ENCODE measurements at places on chromosomes 1 and 21.
A peak's percentile ranks its signal among the peaks of the same experiment; 100 is the strongest.

GRCh38 chr1:65825741-65826140, 33.0 kb downstream of the PDE4B start:
- no peak for DNase-seq

DNA sequence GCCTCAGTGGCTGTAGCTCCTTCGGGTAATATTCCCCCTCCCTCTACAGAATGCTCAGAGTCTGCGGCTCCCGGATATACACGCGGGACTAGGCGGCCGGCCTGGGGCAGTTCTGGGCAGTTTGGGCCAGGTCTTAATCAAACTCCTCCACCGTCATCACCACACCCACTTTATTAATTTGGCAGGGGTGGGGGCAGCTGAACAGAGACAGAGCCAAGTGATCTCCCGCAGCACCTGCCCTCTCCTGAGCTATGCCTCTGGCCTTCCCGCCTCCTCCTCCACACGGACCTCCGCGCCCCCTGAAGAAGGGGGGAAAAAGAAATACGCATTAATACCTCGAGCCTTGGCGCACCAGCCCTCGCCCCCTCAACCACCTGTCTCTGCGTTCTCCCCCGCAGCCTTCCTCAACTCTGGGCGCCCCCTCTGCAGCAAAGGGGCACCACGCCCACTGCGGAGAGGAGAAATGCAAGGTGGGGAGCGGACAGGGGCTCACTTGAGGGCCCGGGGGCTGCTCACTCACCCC, 42.6 kb downstream of the CD34 start:
- DNase-seq, result no peak

DNA sequence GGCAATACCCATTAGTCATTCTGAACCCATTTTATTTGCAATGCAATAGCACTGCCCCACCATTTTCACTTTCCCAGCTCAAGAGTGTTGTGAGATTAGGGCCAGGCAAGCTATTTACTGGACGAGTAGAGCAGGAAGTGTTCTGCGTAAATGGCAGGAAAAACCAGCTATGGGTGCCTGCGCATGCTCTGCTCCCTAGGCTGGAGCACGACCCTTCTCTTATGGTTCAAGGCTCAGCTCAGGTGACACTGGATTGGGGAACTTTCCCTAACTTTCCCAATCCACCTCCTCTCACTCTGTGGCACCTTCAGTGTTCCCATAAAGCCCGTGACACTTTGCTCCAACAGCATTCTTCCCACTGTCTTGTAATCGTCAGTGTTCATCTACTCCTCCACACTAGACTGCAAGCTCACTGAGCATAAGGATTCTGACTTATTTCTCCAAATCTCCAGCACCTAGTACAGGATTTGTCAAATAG, 3.6 kb upstream of the MAN1A2 start:
- no peak for DNase-seq

GRCh38 chr1:176501599-176501998, 38.6 kb downstream of the PAPPA2 start:
- DNase-seq, result no peak

DNA sequence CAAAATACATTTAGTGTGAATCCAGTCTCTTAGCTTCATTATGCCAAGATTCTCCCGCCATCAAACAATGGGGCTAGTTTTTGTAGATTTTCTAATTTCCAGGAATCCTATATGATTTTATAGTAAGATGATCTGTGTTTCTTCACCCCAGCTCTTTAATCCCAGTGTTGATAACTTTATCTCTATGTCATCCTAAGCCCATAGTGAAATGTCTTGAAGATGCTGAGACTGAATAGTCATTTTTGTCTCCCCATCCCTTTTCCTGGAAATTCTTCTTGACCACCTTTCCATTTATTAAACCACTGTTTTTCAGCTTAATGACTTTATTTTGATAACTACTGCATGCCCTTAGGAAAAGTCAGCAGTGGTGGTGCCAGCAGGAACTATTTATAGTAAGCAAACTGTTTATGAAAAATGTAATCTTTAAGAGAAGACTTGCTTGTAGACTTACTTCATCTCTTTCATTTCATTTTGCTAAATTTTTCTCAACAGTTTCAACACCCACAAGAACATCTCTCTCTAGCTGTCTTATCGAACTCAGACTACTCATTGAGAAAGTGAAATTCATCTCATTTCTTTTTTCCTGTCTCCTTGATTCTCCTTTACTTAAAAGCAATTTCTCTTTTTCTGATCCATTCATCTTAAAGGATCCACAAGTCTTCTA, 116.6 kb downstream of the NTMT2 start:
- DNase-seq, result no peak

GRCh38 chr1:66733348-66734017, 18.8 kb upstream of the DYNLT5 start:
- no peak for DNase-seq

GRCh38 chr1:35706846-35707600, 11.7 kb downstream of the C1orf216 start:
- DNase-seq, result peak; percentile 20

DNA sequence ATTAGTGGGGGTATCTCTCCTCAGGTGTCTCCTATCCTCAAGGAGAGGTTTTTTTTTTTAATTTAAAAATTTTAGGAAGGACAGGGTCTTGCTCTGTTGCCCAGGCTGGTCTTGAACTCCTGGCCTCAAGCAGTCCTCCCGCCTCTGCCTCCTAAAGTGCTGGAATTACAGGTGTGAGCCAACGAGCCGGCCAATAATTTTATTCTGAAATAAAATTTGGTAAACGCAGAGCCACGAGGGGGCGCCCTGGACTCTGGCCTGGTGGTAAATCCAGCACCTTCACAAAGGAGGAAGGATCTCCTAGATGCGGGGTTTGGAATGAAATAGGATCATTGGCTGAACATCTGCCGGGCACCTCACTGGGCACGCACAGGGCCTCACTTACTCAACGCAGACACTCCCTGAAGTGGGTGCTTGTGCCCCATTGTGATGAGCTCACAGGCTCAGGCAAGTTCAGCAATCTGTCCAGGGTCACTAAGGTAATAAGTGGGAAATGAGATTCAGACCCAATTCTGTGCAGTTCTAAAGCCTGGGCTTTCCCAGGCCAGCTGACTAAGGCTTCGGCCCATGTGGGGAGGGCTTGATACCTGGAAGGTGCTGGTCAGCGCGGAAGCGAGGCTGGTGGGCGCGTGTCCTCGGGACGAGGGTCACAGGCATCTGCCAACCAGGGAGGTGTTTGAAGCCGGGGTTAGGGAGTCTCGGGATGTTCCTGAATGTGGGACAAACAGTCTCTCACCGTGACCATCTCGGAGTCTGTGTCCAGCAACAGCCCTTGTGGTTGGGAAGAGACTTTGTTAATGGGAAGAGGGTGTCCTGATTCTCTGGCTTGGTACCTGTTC, 32.7 kb upstream of the ETV3 start:
- DNase-seq, result no peak

GRCh38 chr1:113978863-113979702, at the start of gene OLFML3:
Gene OLFML3, plus strand, starts transcription at chr1:113979474. Its CDS starts 43 bp downstream, at chr1:113979517.
- DNase-seq, result peak; percentile 12

DNA sequence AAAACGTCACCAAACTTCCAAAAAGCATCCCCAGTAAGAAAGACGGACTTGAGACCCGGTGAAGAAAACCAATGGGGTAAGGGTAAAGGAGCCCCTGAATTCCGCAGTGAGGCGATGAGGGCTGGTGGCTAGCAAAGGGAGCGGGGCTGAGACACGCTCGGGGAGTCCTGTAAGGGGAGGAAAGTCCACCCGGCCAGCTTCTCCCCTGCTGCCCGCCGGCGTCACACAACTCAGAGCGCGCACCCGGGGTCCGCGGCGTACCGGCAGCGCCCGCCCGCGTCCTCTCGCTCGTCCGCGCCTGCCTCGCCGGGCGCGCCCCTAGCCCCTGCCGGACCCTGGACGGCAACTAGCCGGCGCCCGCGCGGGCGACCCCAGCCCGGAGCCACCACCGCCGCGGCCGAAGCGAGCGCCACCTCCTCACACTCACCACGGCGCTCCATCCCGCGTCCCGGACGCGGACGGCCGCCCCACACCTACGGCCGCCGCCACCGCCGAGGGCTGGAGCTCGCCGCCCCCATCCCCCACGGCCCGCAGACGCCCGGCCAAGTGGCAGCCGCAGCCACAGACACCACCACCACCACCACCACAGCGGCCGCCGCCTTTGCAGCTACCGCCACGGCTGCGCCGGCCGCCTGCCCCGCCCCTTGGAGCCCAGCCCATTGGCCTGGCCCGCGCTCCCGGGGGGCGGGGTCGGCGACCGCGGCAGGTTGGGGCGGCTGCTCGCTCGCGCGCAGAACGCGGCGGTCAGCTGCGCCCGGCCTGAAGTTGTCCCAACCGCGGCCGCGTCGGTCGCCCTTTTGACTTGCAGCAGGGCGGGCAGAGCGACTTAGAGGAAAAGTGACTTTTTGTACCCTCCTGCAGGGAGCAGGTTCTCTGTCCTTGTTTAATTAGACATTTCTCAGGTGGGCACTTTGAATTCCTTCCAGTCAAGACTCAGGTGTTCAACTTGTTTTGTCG, 10.0 kb upstream of the ARHGAP29 start:
- DNase-seq, result no peak

DNA sequence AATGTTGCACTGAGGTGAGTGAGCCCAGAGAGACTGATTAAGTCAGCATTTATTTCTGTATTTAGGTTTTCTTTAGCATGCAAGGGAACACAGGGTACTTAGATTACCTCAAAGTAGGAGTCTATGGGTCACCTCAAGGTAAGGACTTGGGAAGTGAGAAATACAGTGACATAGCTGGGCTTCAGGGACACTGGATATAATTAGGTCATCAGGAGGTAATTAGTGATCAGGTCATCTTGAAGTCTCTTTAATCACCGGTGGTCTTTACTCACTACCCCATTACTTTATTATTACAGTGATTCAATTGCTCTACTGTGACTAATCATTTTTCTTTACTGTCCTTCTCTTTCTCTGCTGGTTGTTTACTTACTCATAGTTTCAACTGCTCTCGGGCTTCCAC, 59.9 kb upstream of the KCNK1 start:
- DNase-seq, result no peak

GRCh38 chr1:972726-973458, 6.6 kb downstream of the PLEKHN1 start:
- DNase-seq, result no peak

GRCh38 chr1:204377800-204378668, 18.3 kb upstream of the PLEKHA6 start:
- no peak for DNase-seq

GRCh38 chr21:27796106-27796505, 829.2 kb upstream of the ADAMTS5 start:
- DNase-seq, result no peak

DNA sequence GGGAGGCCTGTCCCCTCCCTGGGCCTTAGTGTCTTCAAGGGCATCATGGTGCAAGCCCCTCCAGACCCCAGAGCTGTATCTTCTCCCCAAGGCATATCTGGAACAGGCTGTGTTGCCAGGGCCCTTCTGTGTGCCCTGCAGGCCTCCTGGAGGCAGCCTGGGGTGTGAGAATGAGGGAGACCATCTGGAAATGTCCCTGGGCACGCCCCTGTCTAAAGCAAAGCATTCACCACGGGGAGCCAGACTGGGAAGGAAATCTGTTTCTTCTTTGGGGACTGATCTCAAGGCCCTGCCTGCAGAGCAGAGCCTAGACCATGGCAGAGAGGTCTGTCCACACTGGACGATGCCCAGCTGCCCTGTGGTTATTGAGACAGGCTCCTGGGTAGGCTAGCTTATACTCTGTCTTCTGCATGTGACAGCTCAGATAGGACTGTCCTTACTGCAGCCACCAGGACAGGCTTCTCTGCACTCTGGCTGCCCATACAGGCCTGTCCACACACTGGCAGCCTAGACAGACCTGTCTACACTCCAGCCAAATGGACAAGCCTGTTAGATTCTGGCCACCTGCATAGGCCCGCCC, 24.6 kb downstream of the PODN start:
- no peak for DNase-seq

DNA sequence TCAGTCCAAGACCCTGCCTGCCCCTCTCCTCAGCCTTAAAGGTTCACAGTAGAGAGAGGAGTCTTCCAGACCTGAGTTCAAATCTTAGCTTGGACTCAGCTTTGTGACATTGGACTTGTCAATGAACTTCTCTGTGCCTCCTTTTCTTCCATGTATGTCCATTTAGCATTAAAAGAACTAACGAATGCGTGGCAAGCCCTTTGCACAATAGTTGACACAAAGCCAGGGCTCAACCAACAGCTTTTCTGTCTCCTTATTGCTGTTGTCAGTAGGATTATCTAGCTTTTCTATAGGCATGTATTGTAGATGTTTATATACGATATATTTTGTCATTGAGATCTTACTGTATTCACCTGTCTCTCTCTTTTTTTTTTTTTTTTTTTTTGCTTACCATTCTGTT, 450.8 kb downstream of the PTPRU start:
- DNase-seq, result no peak

DNA sequence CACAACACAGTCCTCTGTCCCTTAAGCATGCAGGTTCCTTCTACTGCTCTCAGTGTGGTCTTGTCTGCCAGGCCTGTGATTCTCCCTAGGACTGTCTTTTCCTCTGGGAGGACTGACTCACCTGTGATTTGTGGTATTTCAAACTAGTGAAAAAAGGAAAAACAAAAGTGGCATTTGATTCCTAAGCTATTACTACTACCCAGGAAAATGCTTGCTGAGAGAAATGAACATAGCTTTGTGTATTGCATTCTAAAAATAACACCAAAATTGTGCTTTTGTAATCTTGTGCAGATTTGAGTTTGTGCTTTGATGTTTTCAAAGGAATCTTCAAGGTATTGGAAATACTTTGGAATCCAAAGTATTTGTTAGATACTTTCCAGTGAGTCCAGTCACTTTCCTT, 57.0 kb downstream of the GPR161 start:
- no peak for DNase-seq

- DNase-seq, result no peak
Measured at GRCh38 chr1:207999972-208000371, 89.0 kb upstream of the CD34 start.

DNA sequence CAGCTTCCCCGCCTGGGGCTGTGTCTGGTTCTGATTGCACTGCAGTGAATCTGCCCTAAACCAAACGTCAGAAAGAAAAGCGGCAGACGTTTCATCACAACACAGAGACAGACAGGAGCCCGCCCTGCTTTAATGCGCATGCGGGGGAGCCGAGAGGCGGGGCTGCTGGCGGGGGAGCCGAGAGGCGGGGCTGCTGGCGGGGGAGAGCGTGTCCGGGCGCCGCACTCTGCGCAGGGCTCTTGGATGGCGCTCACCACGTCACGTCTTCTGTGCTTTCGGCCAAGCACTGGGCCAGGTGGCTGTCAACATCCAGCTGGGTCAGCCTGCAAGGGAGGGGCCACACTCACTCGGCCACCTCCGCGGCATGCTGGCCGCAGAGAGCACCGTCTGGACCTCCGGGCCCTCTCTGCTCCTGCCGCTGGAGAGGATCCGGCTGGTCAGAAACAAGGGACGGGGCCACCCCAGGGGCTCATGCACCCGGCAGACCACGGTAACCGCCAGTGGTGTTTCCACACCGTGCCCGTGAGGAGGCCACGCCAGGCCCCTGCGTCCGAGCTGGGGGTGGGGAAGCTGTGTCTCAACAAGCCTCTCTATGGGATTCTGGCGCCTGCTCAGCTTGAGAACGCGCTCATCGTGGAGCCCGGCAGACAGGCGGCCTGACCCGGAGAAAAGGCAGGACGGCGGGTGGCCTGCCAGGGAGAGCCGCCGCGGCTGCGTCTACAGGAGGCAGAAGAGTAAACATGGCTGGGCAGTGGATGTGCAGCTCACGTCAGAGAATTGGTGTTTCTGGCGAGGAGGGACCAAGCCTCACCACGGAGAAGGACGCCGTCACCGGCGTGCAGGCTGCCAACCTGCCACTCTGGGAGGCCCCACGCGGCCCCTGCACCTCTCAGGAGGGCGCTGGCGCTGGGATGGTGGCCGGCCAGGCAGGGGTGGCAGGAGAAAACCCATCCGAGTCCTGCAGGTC, 4.8 kb downstream of the FAAP20 start:
- DNase-seq, result peak; percentile 82

Measured in stimulated activated CD8-positive, alpha-beta memory T cell treated with anti-CD3 and anti-CD28 coated beads, Interleukin-12 subunit alpha, Interleukin-12 subunit beta, amount 100 ng/mL, for 1 hour (primary cell).